ENCODE measurements at places on chromosomes 6 and 20.
A peak's percentile ranks its signal among the peaks of the same experiment; 100 is the strongest.

DNA sequence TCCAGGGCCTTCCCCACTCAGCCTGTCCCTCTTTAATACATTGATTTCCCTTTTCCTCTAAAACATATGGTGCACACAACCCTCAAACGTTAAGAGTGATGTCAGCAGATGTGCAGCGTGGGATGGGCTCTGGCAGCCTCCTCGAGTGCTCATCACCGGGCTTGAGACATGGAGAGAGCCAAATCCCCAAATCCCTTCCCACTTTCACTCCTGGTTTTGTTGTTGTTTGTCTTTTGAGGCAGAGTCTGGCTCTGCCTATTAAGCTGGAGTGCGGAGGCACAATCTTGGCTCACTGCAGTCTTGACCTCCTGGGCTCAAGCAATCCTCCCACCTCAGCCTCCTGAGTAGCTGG, 5.8 kb upstream of the PLTP start:
- DNase-seq, result no peak

DNA sequence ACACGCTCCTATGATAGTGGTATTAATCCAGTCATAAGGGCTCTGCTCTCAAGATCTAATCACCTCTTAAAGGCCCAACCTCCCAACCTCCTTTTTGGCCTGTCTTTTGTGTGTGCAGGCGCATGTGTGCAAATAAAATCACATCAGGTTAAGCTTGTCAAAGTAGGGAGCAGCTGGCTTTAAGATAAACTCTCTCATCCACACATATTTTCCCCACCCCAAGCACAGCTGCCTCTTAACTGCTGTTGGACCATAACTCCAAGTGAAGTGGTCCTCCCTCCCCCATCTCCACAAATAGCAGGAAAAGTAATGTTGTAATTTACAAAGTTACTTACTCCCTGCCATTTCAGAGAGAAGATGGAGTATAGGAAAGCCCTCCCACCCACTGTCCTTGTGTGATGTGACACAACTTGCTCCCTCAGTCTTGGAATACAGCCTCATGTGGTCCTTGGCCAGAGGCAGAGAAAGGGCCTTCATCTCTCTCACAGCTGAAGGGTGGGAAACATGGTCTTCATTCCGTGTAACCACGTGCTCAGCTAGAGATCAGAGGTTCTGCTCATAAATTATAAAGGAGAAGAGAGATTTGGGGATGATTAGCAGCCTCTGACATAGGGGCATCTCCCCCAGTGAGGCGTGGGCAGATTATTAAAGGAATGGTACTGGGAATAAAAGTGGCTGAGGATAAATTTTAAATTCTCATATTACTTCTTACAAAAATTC, 74.8 kb upstream of the TPD52L1 start:
- DNase-seq, result no peak

DNA sequence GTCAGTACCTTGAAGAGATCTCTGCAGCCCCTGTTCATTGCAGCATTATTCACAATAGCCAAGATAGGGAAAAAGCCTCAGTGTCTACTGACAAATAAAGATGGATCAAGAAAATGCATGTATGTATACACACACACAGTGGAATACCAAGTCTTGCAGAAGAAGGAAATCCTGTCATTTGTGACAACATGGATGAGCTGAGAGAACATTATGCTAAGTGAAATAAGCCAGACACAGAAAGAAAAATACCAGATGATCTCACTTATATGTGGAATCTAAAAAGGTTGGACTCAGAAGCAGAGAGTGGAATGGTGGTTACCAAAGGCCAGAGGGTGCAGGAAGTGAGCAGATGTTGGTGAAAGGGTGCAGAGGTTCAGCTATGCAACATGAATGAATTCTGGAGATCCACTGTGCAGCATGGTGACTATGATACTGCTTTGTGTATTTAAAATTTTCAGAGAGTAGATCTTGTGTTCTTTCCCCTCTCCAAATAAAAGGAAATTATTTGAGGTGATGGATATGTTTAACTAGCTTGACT, 11.0 kb upstream of the SLC22A1 start:
- DNase-seq, result no peak

- DNase-seq, result peak; percentile 51
Measured at GRCh38 chr20:41095110-41095969, 42.0 kb upstream of the PLCG1 start.

GRCh38 chr20:19549896-19550295, 208.2 kb upstream of the RIN2 start:
- DNase-seq, result no peak

DNA sequence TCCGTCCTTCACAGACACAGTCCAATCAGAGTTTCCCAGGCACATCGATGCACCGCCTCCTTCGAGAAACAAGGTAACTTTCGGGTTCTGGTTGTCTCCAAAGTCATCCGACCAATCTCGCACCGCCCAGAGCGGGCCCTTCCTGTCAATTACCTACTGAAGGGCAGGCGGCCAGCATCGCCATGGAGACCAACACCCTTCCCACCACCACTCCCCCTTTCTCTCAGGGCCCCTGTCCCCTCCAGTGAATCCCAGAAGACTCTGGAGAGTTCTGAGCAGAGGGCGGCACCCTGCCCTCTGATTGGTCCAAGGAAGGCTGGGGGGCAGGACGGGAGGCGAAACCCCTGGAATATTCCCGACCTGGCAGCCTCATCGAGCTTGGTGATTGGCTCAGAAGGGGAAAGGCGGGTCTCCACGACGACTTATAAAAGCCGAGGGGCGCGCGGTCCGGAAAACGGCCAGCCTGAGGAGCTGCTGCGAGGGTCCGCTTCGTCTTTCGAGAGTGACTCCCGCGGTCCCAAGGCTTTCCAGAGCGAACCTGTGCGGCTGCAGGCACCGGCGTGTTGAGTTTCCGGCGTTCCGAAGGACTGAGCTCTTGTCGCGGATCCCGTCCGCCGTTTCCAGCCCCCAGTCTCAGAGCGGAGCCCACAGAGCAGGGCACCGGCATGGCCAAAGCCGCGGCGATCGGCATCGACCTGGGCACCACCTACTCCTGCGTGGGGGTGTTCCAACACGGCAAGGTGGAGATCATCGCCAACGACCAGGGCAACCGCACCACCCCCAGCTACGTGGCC, at the start of gene HSPA1B:
HSPA1B (plus strand) TSS at position 453 of the 794 bp plus-strand sequence; CDS start at position 666, 213 bp downstream.
- DNase-seq, result peak; percentile 94

GRCh38 chr6:113203715-113204110, 653.4 kb upstream of the MARCKS start:
- no peak for DNase-seq

- no peak for DNase-seq
Measured at GRCh38 chr6:40353197-40353966, 233.8 kb downstream of the LRFN2 start.

DNA sequence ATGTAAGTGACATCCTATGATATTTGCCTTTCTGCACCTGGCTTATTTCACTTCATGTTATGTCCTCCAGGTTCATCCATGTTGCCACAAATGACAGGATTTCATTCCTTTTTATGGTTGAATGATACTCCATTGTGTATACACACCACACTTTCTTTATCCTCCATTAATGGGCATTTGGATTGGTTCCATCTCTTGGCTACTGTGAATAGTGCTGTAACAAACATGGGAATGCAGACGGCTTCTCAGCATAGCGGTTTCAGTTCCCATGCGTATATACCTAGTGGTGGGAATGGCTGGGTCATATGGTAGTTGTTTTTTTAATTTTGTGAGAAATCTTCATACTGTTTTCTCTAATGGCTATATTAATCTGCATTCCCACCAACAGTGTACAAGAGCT, 14.8 kb downstream of the MTHFD1L start:
- DNase-seq, result no peak

- no peak for DNase-seq
Measured at GRCh38 chr6:133251688-133252087, 10.5 kb downstream of the EYA4 start.

DNA sequence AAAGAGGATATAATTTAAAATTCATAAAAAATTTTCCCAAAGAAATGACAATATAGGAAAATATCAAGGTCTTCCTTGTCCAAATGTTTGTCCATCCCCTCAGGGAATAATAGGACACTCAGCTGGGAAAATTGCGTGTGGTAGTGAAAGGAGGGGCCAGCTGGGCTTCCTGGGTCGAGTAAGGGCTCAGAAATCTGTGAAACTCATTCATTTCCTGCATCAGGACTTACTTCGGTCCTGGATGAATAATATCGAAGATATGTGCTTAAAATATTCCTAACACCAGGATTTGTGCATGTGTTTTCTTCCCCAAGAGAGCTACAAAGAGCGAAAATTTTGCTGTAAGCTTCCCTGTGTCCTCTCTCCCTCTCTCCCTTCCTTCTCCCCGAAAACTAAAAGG, 118.2 kb upstream of the GJE1 start:
- no peak for DNase-seq

- DNase-seq, result no peak
Measured at GRCh38 chr6:123224077-123224476, 228.0 kb downstream of the CLVS2 start.

DNA sequence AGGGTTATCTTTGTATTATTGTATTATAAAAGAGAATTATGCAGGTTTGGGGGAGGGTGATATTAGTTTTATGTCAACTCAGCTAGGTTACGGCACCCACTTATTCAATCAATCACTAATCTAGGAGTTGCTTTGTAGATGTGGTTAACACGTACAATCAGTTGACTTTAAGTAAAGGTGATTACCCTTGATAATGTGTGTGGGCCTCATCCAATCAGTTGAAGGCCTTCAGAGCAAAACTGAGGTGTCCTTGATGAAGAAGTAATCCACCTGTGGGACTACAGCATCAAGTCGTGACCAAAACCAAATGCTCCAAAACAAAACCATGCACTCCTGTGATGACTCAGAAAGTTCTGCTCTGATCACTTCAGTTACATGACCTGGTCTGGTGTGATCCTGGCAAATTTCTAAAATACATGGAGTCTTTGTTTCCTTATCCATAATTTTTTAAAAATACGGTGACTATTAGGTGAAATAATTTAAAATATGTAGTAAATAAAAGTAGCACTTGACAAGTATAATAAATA, 114.1 kb downstream of the IYD start:
- DNase-seq, result no peak

- no peak for DNase-seq
Measured at GRCh38 chr6:150981095-150981494, 115.6 kb downstream of the MTHFD1L start.

DNA sequence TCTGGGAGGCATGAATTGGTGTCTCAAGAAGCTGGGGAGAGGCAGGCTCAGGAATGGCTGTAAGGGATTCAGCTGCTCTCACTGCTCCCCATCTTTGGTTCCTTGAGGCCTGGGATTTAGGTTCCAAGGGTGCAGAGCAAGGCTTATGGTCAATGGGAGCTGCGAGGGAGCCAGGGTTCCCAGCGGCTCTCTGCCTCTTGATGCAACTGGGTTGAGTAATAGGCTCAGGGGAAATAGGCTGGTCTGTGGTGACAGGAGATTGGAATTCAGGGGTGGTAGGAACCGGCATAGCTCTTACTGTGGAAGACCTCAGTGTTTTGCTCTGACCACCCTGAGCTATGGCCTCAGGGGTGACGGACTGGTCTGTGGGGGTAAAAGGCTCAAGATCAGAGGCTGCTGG, 13.0 kb upstream of the NRM start:
- no peak for DNase-seq

DNA sequence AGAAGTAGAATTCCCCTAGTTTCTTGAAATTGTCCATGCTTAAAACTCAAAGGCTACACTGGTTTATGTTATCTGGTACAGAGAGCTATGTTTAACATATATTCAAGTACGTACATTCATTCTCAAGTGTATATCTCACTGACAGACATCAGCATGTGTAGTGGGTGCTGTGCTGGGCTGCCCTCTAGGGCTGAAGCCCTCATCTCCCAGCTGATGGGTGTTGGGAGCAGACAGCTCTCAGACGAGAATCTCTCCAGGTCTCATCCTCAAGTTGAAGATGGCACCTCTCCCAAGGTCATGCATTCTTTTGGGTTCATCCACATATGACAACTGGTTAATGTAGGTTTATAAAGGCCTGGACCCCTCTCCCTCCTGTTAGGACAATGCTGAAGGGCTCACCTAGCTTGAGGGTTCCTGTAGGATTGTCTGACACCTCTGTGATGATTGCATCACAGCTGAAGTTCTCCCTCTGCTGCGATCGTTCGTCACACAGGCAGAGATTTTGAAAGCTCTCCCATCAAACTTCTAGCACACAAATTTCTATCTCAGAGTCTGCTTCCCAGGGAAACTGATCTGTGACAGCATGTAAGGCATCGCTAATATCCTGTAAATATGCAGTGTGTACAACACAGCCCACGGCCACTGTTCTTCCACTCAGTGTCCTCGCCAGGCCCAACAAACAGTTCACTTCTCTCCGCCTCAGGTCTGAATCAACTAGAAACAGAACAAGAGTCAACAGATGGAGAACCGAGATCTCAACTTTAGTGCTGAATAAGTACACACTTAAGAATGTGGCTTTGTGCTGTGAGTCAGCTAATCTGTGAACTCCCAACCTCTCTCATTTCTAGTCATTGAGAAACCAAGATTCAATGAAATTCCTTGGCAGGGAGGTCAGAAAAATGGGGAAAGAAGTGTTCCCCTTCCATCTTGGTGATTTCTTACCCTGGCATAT, 43.2 kb downstream of the PREP start:
- DNase-seq, result no peak

DNA sequence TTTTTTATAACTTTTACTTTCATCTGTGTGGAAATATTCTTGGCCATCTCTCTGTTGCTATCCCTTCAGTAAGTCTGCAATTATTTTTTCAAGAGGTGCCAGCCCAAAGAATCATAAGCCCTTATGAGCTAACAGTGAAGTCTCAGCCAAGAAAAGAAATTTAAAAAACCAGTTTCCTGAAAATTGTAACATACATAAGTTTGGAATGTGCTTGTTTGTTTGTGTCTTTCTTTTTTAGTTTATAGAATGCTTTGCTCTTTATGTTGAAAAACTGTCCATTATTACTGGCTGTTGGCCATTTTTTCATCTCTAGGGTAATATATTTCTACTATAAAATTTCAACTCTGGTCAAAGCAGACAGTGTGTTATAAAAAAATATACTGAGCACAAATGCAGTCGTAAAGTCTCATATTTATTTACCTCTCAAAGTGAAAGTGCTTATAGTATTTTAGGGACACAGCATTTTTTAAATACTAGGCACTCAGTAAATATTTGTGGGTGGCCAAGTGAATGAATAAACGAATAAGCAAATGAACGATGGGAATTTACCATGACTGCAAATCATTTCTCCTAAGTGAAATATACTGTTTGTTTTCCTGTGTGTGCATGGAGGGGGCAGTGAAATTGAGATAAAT, 659.7 kb downstream of the KIF16B start:
- DNase-seq, result no peak

GRCh38 chr6:90294614-90294988, 2.0 kb downstream of the BACH2 start:
- peak; percentile 57 for DNase-seq

- no peak for DNase-seq
Measured at GRCh38 chr20:57135875-57136274, 130.6 kb downstream of the BMP7 start.
